Activated CD8-positive, alpha-beta memory T cell treated with anti-CD3 and anti-CD28 coated beads for 1 hour (primary cell): ENCODE measurements at places on chromosomes 1 and 21.
A peak's percentile ranks its signal among the peaks of the same experiment; 100 is the strongest.

DNA sequence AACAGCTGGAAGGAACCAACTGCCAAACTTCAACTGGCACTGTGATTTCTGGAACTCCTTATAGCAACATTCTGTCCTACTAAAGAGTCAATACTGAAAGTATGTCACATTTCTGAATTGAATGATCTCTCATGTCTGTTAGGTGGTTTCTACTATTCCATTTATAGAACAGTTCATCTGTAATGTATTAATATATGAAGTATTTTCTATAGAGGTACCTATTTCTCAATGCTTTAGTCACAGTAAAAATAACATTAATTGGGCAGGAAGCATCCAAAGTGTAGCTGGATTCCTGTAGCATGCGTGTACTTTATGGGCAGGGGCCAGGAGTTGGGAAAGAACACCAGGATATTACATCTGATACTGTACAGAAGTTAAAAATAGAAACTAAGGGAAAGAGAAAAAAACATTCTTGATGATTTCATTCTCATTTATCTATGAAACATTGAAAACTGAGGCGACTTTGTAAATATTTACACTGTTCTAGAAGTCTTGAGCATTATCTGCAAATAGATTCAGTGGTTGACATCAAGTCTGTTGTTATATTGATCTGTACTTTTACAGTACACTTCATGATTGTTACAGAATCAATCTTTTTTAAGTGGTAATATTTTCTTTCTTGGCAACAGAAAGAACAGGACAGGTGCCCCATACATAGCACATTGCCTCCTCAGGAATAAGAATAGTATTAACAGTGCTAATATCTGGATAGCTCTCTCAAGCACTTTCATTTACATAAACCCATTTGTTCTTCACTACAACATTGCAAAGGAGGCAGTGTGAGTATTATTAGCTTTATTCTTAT lies 6.2 kb upstream of the ZNF281 start:
- no peak for DNase-seq

- no peak for DNase-seq
Measured at GRCh38 chr1:99546432-99547416, 99.2 kb upstream of the PALMD start.

GRCh38 chr1:101236516-101237228 lies at the start of gene S1PR1:
TSS of gene S1PR1 (plus strand) at chr1:101237019. CDS start at chr1:101238985, 1,966 bp downstream.
- peak; percentile 51 for DNase-seq

DNA sequence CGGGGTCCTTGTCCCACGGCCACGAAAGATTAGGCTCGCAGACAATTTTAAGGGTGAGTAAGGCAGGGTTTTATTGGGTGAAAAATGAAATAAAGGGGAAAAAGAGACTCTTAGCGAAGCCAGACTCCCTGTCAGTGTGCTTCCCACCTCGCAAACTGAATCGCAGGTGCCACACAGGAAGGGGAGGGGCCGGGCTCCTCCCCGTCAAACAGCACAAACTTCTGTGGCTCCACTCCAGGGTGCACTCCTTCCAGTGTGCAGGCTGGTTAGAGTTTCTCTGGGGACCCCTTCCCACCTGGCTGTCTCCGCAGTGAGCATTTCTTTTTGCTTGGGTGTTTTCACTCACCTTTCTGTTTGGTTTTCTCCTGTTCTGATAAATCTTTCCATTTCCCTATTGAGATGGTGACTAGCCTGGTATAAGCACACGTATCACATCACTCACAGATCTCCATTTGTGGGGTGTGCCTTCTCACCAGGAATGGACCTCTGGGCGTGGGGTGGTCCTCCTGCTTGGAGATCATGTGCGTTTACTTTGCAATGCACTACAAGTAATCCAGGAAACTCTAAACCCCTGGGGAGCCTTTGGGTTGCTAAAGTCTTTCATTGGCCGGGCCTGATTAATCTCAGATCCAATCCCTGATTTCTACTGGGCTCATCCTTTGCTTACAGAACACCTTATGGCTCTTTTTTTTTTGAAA lies 37.6 kb upstream of the GALNT2 start:
- no peak for DNase-seq

GRCh38 chr1:2446394-2446793 lies 29.7 kb upstream of the PLCH2 start:
- no peak for DNase-seq
